ENCODE measurements at places on chromosomes 6 and 20.

GRCh38 chr6:24690593-24690992, 23.7 kb downstream of the ACOT13 start:
- DNase-seq: no peak

DNA sequence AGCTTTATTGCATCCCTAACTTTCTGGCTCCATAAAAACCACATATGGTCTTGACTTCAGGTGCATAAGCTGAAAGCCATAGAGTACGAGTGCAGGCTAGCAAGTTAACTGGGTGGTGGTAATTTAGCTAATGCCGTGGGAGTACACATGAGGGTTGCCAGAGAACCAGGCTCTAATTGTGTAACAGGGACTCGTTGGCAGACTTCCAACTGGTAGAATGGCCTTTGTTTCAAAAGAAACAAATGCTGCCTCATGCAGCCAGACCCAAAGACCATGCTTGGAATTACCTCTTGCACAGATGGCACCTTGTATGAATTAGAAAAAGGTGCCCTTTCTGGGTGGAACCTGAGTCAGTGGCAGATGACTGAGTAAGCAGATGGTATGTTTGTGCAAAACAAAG, 73.2 kb downstream of the LY86 start:
- DNase-seq: peak; percentile 55

- no peak for DNase-seq
Observed at GRCh38 chr20:14307956-14308355, 29.5 kb downstream of the FLRT3 start.

GRCh38 chr20:40467067-40467466, 222.0 kb downstream of the MAFB start:
- DNase-seq: no peak

DNA sequence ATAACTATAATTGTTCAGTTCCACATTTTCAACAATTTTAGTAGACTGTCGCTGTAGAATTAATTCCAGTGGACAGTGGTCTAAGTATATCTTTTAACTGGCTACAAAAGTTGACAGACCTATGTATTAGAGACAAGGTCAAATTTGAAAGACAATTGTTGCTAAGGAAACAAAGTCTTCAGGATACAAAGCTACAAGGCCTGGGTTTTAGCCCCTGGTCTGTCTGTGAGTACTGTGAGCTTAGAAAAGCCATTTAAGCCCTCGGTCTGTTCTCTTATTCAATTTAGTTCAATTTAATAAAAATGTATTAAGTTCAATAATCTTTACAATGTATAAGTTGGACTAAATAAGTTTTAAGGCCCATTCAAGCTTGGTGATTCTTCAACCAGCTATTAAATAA, 352.5 kb downstream of the HDGFL1 start:
- peak; percentile 14 for DNase-seq

DNA sequence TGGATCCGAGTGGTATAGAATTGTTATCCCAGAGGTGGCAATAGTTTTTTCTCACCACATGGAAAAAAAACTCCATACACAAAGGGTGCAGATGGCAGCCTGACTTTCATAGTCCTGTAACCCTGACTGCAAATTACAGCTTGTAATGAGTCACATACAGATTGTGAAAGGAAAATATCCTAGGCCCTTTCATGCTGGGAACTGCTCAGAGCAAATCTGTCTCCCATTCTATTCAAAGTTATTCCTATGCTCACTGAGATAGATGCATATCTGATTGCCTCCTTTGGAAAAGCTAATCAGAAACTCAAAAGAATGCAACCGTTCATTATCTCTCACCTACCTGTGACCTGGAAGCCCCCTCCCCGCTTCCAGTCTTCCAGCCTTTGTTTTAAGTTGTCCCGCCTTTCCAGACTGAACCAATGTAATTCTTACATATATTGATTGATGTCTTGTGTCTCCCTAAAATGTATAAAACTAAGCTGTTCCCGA, 108.7 kb upstream of the MAP3K4 start:
- no peak for DNase-seq

DNA sequence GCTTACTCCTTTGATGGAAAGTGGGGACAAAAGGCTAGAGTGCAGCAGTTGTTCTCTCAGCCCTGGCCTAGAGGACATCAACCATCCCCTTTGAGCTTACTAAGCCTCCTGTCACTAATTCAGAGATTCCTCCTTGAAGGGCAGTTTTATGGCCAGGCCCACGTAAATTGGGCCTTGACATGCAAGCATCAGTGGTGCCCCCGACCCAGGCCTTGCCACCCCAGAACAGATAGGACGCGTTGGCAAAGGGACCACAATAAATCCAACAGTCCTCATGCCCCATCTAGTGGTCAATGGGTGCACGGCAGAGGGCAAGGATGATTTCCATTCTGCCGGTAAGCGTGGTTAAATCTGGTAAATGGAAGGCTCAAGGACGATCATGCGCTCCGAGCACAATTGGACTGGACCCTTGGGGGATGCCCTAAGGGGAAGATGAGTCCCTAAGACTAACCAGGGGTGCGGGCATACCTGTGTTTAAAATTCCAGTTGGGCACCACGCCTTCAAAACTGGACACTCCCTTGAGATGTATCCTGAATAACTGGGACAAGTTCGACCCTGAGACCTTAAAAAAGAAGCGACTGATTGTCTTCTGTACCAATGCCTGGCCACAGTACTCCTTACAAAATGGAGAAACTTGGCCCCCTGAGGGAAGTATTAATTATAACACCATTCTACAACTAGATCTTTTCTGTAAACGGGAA, 32.6 kb downstream of the CEP85L start:
- DNase-seq: peak; percentile 54

- no peak for DNase-seq
Observed at GRCh38 chr6:166400181-166400580, 17.4 kb upstream of the MPC1 start.

DNA sequence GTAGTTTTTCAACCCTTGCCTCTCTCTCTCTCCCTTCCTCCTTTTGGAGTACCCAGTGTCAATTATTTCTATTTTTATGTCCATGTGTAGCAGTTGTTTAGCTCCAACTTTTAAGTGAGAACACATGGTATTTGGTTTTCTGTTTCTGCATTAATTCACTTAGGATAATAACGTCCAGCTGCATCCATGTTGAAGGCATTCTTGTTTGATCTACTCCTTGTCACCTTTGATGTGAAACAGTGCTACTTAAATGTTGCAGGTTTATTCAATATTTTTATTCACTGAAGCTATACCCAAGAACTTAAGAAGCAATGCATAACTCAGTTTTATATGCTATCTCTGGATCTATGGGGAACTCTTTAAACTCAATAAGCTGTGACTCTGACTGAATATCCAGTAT, 465.2 kb upstream of the ADGRB3 start:
- DNase-seq: no peak

- DNase-seq: no peak
Observed at GRCh38 chr6:132763269-132763668, 5.6 kb upstream of the VNN2 start.

DNA sequence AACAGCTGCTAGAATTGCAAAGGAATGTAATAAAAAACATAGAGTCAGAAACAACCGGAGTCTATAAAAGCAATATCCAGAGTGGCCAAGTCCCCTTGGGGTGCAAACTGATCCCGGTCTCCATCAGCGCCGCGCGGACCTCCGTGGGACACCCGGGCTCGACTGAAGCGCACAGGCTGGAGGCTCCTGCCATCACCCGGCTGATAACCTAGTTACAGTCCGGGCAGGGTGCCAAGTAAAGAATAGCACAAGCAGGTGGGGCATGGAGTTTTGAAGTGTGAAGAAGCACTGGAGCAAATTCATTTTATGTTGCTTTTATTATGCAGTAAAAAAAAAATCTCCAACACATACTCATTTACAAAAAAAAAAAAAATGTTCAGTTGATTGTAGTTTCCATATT, 205.1 kb upstream of the GMDS start:
- DNase-seq: no peak

- no peak for DNase-seq
Observed at GRCh38 chr6:40715570-40716403, 128.6 kb upstream of the LRFN2 start.

DNA sequence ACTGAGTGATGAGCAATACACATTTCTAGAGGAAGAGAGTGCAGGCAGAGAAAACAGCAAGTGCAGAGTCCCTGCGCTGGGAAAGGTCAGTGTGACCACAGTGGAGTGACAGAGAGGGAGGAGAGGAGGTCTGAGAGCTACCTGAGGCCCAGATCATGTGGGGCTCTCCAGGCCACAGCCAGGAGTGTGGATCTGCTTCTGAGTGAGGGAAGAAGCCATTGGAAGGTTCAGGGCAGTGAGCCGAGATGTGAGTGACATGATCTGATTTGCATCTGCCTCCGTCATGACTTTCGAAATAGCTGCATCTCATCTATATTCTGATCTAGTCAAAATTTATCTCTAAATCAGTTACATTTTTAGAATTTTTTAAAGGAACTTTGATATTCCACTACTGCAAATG, 367.1 kb downstream of the PREX1 start:
- no peak for DNase-seq

- no peak for DNase-seq
Observed at GRCh38 chr6:137227871-137228302, 8.7 kb upstream of the IFNGR1 start.

All from endothelial cell of umbilical vein (primary cell).